ENCODE measurements at places on chromosomes 1 and 21.

- DNase-seq: no peak
These were observed 1442.6 kb upstream of the B3GALT2 start for GRCh38 chr1:194629011-194629410.

- DNase-seq: no peak
These were observed 162.0 kb upstream of the ZP4 start for GRCh38 chr1:238052496-238053266.

- DNase-seq: no peak
These were observed 29.4 kb upstream of the PRSS38 start for GRCh38 chr1:227785805-227786671.

DNA sequence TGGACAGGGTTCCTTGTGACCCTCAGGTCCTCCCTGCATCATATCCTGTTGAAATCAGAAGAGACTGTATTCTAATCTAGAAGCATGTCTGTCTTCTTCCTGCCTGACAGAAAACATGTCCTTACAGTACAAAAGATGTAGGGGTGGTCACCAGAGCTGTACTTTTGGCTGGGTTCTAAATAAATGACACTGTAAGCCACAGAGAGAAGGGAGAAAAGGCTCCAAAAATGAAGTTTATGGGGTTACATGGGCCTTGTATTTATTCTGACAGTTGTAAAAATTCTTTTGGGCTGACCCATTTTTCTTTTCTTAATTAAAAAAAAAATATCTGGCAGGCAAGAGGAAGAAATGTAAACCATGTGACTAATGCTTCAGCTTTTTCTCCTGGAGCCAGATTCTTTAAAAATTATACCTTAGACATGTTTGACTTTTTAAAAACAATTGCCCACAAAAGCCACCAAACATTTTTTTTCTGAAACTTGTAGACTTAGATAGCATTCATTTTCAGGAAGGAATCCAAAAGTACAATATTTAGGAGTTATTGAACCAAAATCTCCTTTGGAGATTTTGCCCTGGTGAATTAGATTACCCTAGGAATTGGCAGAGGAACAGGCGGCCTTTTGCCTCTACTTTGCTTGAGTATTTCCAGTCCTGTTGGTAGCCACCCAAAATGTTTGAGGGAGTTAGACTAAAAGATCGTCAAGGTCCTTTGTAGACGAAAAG lies 17.1 kb downstream of the RGL1 start:
- DNase-seq: no peak

DNA sequence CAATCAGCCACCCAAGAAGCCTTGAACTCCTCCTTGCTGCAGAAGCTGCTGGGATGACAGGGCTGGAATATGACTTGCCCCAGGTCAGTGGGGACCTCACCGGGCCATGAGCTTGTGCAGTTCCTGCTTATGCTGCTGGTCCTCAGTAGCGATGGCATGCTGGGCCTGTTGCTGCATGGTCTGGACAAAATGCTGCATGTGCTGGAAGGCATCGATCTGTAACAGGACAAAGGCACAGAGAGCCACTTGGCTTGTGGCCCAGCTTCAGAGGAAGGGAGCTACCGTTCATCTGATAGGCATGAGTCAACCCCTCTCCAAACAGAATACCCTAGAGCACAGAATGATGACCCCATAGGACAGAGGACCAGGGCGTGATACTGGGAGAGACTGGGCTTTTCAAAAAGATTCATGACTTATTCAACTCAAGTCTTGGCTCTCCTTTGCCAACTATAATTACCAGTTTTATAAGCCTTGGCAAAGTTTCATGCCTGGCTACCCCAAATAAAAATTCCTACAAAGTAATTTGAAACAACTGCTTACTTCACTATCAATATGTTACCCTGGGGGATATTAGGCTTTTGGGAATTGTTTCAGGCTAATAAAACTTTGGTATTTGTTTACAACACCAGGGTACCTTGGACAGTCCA lies 34.7 kb upstream of the EXOSC10 start:
- no peak for DNase-seq

DNA sequence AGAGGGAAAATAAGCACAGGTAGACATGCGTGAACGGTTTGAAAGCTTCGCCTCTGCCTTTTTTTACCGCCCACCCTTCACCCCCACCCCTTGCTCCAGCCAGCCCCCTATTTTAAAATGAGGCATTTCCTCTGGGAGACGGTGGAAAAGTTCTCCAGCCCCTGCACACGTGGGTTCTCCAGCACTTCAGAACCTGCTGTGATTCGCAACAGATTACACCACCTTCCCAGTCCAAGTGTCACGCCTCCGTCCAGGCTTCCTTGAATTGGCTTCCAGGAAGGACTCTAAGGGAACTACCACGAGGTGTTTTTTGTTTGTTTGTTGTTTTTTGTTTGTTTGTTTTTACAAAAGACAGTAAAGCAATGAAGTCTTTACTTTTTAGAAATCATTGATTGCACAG lies 2.6 kb downstream of the LRRC7 start:
- no peak for DNase-seq

DNA sequence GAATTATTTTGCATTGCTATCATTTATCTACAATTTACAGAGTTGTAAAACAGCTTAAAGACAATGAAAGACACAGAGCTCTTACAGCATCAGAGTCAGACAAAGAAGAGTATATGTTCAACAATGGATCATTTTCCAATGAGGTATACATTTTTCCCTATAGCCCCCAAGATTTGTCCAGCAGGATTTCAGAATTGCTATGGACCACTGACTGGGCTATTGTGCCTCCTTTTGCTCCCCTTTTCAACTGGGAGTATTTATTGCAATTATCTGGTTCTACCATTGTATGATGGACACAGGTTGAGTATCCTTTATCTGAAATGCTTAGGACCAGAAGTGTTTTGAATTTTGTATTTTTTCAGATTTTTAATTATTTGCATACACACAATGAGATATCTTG lies 62.5 kb upstream of the DNAH14 start:
- no peak for DNase-seq

GRCh38 chr1:154974102-154974807 lies at the start of gene CKS1B:
Gene CKS1B, plus strand, starts transcription at chr1:154974681. Its CDS starts 65 bp downstream, at chr1:154974746.
- peak; percentile 85 for DNase-seq

- no peak for DNase-seq
These were observed 32.2 kb downstream of the RNF220 start for GRCh38 chr1:44437107-44437716.

- DNase-seq: no peak
These were observed 118.1 kb downstream of the NGF start for GRCh38 chr1:115219927-115220326.

DNA sequence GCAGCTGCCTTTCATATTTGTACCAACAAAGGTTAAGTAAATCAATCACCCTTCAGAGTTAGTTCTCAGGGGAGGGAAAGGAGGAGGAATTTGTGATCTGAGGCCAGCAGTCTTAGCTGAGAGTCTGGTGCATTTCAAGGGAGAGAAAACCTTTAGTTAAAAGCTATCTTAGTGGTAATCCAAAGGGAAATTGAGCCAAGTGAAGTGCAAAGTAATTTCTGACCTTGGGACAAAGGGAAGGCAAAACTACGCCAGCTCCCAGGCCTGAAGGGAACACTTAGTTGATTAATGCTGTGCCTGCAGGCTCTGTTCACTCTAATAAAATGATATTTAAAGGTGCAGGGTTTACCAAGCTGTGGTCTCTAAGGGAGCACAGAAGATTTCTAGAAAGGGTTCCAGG lies 23.1 kb upstream of the FMOD start:
- no peak for DNase-seq

- no peak for DNase-seq
These were observed 1.9 kb upstream of the GALNT2 start for GRCh38 chr1:230065161-230065560.

GRCh38 chr1:19191811-19192210 lies 18.3 kb downstream of the UBR4 start:
- no peak for DNase-seq

DNA sequence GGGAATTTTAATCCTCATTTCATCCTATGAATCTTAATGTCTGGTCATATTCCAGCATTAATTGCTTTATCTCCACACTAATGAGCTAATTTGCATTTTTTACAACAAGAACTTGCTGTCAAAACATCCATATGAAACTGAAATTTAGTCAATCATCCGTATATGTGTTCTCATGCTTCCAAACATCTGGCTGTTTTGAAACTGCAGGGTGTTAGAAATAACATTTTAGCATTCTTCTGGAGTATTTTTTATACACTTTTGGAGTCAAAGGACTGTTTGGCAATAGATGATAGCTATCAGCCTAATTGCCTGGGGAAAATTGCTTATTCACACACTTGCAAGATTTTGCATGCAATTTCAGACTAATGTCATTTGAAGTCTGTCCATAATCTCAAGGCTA lies 1639.3 kb downstream of the KCNT2 start:
- DNase-seq: no peak

- no peak for DNase-seq
These were observed 436.5 kb upstream of the VAMP3 start for GRCh38 chr1:7334475-7335035.

DNA sequence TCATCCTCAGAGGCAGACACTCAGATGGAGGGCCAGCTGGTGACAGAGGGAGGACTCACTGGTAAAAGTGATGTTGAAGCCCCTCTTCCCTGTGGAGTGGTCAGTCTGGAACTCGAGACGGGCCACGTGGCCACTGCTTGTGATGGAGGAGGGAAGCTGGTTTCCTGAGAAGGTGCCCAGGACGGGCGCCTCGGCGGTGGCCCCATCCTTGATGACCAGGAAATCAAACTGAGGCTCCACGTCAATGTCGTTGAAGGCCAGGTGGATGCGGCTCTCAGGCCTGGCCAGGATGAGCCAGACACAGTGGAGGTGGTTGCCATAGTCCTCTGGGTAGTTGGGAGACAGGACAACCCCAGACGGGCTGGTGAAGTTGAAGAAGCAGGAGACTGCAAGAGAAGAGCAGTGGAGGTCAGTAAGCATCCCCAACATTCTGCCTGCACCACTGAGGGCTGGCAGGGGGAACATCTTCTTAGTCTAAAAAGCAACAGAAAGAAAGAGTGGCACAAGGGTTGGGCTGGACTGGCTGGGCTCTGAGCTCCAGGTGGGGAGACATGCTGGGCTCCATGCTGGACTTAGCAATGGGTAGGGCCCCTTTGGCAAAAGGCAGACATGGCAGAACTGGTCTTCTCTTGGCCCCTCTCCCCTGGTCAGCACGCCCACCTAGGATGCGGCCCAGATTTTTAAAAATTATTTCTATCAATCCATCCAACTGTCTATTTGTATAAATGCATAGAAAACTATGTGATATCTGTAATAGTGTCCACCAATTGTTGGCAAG lies 120.5 kb upstream of the HMGB4 start:
- DNase-seq: no peak

GRCh38 chr1:44422161-44422560 lies 17.1 kb downstream of the RNF220 start:
- no peak for DNase-seq

DNA sequence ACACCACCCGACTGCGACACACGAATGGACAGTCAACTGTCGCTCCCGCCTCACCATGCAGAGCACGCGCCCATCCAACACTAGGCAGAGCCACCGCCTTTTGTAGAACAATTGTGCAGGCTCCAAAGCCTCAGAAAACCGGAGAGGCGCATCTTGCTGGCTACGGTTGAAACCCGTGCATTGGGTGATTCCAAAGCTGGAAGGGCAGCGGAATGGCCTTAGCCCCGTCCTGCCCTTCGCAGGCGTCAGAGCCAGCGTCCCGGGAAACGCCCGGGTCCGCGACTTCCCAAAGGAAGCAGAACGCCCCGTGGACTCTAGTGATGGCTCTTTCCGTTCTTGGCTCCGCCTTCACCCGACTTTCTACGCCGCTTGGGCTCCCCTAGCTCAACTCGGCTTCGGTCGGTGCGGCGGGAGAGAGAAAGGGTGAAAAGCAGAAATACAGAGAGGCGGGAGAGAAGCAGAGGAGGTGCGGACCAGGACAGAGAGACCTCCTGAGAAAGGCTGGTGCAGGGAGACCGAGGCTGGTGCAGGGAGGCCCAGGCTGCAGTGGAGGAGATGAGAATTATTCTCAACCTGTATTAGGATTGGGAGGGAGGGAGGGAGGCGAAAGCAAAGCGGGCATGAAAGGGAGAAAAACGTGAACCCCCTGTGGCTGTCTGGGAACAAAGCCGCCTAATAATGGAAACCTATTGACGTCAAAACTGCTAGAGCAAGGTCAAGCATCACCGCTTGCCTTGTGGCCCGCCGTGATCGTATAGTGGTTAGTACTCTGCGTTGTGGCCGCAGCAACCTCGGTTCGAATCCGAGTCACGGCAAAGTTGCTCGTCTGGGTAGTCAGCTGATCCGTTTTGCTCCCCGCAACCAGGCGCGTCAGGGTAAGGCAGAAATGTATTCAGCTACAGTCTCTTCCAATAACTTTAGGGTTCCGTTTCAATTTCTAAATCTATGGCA lies 99.5 kb downstream of the PRKAB2 start:
- DNase-seq: peak; percentile 3

- no peak for DNase-seq
These were observed 290.8 kb upstream of the PLXNA2 start for GRCh38 chr1:208534979-208535378.

DNA sequence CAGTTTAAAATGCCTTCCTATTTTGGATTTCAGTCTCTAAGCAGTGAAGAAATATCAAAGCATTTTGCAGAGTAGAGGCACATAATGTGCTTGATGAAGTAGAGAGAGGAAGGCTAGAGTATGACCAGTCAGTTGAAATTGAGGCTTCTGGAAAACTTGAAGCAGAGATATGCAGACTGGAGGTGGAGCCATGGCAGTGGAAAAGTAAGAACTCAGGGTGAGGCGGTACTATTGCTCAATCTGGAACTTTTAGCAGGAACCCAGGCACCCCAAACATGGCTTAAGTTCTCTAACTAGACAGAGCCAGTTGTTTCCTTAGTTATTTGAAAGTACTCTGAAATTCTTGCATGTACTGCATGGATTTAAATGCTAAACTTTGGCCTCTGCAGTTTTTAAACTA lies 288.6 kb downstream of the HHAT start:
- DNase-seq: no peak

- DNase-seq: no peak
These were observed 37.7 kb downstream of the DHRS3 start for GRCh38 chr1:12580054-12580887.

- DNase-seq: no peak
These were observed 4.5 kb upstream of the SFT2D2 start for GRCh38 chr1:168221275-168221674.

DNA sequence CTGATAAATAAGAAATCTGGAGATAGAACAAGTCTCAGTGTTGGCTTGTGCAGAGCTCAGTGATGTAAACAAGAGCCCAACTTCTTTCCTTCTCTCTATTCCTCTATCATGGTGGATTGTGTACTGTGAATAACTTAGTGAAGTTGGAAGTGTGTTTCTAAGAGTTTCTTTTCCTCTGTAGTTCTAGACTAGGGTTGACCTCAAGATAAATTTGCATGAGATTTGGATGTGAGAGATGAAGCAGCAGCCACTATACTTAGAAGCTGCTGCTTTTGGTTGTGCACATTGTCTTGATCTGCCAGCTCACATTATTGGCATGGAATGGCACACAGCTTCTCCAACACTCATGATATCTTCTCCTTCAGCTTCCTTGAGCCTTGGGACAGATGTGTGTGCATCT lies 198.9 kb upstream of the ZP4 start:
- no peak for DNase-seq

DNA sequence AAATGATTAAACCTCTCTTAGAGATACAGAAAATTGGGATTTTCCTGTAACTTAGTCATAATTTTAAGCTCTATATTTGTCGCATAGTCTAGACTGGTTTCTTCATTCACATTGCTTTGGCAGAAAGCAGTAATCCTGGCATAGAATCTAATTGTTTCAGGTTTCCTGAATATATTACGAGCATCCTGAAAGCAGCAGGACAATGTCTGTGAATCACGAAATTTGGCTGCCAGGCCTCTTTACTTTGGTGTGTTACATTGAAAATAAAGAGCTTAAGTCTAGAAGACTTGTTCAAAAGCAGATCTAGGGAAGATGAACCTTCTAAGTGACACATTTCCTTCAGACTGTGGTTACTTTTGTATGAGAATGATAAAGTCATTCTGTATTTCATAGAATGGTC lies 72.2 kb downstream of the TDRD5 start:
- DNase-seq: no peak

- DNase-seq: no peak
These were observed 25.1 kb upstream of the NUF2 start for GRCh38 chr1:163296504-163297263.
